Motor neuron (in vitro differentiated cells): ENCODE measurements at places on chromosomes 5 and 9.

- no peak for ATAC-seq
Observed at GRCh38 chr9:70607926-70608325, 193.5 kb upstream of the KLF9 start.

DNA sequence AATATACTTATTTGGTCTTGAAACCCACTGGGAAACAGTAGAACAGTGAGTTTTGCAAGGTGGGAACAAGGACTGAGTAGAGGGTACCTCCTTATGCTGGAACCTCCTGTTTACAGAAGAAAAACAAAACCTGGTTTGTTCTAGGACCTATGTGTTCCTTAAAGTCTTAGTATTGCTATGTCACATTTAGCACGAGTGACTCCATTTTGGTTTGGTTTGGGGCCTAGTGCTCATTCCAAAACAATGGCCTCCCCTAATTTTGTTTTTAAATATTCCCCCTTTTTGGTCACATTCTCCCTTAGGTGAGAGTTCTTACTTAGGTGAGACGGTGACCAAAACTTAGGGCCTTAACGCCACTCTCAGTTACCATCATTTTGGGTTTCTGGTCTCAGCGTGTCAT is 6.2 kb upstream of the NANS start:
- no peak for ATAC-seq

- ATAC-seq, result peak; percentile 85
Observed at GRCh38 chr5:157718519-157718918, 12.7 kb upstream of the THG1L start.

- no peak for ATAC-seq
Observed at GRCh38 chr9:78187763-78188484, 48.0 kb upstream of the CEP78 start.

DNA sequence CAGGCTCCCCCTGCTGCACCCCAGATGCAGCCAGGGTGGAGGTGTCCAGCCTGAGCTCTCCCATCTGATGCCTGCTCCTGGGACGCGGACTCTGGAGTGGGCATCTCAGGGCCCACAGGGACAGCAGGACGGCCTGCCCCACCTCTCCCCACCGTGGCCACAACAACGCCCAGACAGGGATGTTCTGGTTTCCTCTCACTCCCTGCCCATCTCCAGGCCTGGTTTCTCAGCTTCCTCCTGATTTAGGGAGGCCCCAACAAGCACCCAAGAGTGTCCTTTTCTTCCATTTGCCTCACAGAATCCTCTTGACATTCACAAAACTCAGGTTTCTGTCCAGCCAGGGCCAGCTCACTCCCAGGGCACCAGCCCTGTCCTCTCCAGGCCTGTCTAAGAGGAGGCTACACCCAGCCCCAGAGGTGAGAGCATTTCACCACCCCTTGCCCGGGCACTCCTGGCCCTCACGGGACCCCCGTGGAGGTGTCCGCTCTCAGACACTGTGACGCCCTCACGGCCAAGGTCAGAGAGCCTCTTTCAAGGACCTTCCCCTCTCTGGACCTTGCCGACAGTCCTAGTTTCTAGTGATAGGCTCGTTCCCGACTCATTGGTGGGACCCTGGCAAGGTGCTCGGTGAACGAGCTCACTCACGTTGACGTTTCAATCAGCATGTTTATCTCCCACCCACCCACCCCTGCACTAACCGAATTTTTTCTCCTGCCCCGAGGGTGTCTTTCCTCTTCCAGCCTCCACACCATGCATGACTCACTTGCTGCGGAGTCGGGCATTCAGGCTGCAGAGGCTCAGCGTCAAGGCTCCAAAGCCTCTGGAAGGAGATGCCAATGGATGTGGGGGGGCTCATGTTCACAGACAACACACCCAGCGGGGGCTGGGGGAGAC is 62.0 kb upstream of the UNC5A start:
- no peak for ATAC-seq
